ENCODE measurements at places on chromosomes 5 and 9.

- DNase-seq: no peak
Measured at GRCh38 chr9:82600536-82601292, 462.2 kb downstream of the RASEF start.

DNA sequence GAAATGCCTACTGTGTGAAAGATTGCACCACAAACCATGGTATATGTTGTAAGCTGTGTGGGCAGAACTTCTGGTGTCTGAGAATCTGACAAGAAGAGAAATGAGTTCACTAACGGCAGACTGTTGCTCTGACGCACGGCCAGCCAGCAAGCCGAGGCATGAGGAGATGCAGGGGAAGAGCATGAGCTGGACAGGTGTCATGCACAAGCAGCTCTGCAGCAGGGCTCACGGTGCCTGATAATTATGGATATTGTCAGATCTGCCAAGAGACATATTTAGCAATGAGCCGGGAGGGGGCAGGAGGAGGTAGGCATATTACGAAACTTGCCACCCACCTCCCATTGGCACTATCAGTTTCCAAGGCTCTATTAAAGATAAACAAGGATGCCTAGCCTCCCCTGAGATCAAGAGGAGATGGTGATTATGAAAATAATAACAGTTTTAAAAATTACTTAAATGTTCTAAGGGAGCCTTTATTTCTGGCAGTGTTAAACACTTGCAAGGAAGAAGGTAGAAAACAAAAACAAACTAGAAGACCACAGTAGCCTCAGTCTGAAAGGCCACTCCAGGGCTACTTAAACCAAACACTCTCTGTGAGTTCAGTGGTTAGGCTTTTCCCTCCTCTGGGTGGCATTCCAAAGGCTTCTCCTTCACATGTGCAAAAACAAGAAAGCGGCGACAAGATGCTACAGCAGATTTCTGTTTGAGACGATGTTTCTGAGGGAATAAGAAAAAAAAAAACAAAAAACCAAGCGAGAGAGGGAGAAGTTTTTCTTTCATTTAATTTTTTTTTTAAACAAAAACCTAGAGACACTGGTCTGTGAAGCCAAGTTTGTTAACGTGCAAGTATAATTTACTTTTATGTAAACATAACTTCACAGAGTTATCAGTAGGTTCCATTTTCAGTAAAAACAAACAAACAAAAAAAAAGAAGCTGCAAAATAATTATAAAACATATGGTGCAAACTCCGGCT is 339.5 kb downstream of the BNC2 start:
- no peak for DNase-seq

DNA sequence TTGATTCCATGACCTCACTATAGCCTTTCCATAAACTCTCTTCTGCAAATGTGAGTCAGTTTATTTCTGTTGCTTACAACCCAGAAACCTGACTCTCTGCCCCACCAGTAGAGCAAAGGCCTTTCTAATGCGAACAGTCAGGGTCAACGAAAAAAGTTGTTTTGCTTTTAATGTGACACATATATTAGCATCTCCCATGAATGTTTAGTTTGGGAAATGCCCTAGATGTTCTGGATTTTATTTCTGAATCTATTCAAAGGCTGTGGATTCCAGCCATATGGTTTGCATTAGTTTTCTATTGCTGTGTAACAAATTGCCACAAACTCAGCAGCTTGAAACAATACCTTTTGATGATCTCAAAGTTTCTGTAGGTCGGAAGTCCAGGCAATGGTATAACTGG is 193.5 kb downstream of the GNA14 start:
- no peak for DNase-seq

DNA sequence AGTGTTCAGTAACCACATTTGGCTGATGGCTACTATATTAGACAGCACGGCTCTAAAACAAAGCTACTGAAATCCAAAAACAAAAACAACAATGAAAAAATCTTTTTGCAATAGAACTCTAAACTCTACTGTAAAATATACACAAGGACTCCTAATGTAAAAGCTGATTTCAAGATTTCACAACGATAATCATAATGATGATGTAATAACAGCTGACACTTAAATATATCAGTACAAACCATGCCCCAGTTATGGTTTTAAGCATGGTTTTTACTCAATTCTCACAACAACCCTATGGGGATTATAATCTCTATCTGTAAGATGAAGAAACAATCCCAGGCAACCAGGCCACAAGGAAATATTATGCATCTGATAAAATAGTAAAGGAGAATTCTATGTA is 3.3 kb downstream of the ZNF300 start:
- no peak for DNase-seq

DNA sequence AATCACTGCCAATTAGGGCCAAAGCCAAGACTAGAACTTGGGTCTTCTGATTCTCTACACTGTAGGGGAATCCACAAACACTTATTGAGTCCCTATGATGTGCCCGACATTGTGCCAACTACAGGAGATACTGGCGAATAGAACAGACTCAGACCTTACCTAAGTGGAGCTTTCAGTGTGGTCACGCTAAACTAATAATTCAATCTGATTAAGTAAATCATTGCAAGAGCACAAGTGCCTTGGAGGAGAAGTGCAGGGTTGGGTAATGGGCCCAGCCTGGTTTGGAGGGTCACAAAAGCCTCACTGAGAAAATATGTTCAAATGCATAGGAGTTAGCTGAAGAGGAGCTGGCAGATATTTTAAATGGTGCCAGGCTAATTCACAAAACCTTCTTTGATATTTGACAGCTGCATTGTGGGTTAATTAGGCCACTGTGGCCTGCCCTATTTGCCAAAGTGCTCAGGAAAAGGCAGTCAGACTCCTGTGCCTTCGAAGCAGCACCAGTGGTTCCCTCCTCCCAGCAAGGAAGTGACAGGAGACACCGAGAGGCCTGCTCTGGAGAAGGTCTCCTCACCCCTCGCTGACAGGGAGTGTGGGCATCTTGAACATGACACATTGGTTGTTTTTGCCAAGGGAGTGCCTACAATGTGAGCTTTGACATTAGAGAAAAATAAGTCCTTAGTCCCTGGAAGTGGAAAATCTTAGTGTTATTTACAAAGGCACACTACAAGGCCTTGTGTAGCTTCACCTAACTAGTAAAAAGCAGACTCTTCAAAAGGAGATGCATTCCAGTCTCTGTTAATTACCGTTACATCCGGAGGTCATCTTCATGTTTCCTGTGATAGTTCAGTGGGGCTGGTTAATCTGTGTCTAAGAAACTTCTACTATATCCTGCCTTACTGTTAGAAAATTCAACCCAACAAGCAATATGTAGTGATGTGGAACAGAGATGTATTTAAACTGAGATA is 24.1 kb upstream of the TRAF1 start:
- DNase-seq: no peak

DNA sequence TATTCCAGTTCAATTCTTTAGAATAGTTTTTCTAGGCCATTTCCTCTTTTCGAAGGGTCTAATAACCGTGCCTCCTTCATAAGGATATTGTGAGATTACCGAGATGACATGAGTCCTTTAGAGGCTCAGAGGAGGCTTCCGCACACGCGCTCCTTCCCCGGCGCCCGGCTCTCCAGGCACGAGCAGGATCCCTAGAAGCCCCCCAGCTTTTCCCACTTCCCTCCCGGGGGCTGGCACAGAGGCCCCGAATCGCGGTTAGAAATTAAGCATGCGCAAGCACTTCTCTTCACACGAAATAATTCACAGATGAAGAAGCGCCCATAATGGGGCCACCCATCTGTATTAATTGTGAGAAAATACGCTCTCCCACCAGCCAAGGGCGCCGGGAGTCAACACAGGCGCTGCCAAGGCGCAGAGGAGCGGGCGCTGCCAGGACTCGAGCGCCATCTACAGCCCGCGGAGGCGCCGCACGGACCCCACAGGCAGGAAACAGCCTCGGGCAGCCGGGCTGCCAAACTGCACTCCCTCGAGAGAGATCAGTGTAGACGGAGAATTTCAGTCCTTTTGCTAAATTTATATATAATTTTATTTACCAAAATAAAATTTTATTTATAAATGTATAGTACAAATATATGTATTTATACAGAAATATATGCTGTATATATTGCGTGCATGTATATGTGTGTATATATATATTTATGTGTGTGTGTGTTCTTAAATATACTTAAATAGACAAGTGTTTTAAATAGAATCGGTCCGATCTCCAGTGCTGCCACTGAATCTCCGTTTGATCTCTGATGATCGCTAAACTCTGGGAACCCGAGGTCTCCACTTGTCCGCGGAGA is 258.1 kb upstream of the NFIL3 start:
- peak; percentile 38 for DNase-seq

DNA sequence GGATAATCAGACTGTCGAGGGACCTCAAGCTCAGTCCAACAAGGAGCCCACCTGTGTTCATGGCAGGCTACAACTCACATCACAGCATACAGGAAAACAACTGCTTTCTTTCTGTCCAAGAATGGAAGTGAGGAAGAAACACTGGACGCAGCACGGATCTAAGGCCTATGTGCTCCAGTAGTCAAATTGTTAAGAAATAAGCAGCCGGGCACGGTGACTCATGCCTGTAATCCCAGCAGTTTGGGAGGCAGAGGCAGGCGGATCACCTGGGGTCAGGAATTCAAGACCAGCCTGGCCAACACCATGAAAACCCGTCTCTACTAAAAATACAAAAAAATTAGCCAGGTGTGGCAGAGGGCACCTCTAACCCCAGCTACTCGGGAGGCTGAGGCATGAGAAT is 427.8 kb downstream of the BNC2 start:
- DNase-seq: no peak

- DNase-seq: no peak
Measured at GRCh38 chr9:136012651-136013050, 51.5 kb upstream of the UBAC1 start.

DNA sequence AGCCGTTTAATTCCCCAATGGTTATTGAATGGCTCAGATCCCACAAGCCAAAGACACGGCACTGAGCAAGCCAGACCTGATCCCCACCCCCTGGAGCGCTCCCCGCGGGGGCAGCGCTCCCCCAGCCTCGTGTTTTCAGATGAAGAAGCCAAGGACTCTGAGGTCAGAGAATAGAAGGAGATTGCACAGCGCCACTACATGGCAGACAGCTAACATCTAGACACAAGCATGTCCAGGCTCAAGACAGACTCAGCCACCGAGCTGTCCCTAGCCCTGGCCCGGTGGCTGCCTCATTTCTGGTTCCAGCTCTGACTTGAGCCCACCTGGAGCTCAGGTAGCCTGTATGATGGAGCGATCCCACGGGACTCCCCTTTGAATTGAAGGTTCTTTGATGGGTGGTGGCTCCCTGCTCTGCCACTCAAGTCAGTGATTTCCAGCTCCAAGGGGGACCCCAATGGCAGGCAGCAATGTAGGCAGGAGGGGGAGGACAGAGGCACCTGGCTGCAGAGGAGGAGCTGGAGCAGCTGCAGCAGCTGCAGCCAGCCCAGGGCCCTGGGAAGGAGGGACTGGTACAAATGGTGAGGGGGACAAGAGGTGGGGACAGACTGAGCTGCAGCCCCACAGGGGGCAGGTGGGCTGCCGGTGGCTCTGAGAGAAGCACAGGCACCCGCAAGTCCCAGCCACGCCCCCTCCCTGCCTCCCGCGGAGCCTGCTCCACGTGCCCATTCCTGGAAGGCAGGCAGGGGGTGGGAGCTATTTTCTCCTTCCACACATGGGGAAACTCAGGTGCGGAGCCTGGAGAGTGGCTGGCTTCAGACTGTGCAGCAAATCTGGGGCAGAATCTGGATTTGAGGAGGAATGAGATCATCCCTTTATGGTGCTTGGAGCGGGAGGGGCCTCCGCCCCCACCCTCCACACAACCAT is 40.2 kb downstream of the NTNG2 start:
- DNase-seq: no peak

DNA sequence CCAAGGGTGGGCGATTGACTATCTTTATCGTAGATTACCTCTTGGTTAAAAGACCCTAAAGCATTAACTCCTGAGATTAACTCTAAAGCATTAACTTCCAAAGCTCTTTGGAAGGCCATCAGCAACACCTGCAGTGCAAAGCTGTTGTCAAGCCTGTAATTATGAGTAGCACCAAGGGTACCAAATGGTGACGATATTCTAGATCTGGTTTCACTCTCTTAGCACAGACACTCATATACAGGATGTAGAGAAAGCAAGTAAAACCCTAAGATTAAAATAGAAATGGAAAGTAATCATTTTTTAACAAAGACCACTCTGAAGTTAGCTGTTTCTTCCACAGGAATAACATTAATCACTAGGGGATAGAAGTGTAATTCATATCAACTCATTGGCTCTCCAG is 29.9 kb upstream of the TNFSF8 start:
- no peak for DNase-seq

- DNase-seq: no peak
Measured at GRCh38 chr5:37568893-37569292, 189.8 kb downstream of the WDR70 start.

DNA sequence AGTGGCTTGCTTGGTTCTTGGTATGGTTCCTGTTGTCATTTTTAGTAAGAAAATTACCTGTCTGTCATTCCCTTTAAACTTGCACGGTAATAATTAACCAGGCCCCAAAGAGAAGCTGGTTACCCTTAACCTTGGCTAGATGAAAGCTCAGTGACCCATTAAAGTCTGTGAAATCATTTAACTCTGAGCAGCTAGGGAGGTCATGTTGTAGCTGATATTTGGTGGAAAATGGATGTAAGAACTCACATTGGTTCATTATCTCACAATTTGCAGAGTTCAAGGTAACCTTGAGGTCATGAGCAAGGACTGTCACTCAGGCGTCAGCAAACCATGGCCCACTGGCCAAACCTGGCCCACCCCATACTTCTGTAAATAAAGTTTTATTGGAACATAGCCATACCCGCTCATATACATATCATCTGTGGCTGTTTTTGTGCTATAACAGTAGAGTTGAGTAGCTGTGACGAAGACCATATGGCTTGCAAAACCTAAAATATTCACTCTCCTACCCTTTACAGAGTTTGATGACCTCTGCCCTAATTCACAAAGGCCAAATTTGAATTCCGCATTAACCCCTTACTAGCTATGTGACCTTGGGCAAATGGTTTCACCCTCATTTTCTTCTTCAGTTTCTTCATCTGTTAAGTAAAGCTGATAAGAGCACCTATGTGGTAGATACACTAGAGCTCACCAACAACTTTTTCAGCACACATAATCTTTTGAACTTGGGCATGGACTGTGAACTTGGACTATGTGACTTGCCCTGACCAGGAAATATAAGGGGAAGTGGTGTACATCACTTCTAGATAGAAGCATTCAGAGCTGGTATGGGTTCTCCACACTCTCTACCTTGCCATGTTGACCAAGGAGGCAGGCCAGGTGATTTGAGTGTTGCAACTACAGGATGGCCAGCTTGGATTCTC is 61.5 kb upstream of the CPEB4 start:
- no peak for DNase-seq

GRCh38 chr9:107809871-107810460 is 320.4 kb upstream of the KLF4 start:
- DNase-seq: no peak

GRCh38 chr9:14327036-14327435 is 13.1 kb upstream of the NFIB start:
- no peak for DNase-seq

DNA sequence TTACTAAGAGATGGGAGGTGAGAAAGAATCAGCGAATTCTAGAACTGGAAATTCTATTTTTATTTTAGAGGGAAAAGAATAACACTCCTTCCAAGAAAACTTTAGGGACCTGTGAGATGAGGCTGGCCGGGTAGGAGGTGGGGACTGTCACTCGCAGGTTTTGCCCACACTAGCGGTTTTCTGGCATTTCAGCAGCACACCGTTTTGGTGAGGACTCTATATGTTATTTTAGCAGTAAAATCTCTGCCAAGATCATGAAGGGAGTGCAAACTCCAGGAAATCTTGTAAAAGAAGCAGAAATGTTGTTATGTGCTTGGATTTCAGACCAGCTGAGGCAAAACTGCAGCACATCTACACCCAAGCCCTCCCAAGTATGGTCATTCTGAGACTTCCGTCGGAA is 470.6 kb downstream of the PSAT1 start:
- no peak for DNase-seq
